ENCODE measurements at places on chromosomes 4 and X.

DNA sequence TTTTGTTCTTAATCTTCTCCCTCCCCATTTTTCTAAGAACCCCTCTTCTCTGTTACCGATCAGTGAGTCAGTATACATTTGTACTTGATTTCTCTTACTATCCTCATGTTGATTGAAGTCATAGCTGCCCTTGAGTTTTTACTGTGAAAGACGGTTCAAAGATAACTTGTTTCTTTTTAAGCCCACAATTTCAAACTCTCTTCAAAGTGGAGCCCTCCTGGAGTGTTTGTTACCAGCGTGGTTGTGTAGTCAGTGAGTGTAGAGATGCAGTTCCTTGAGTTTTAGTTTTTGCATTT lies 7.9 kb downstream of the PPP1R3F start:
- no peak for DNase-seq

- no peak for DNase-seq
These were observed 3.6 kb upstream of the PDE5A start for GRCh38 chr4:119632216-119632615.

GRCh38 chr4:37780444-37781130 lies 45.9 kb upstream of the PGM2 start:
- DNase-seq: peak; percentile 17

- no peak for DNase-seq
These were observed 85.2 kb downstream of the ANAPC10 start for GRCh38 chr4:145012841-145013240.

All from NAMALWA (cell line).